Muscle of arm (tissue), 14 donors: ENCODE measurements at places on chromosomes 16 and 17. TPM values are rescaled to one million over a fixed set of nuclear protein-coding genes. Genes with fewer than 3 reads are reported as not detected.

GRCh38 chr16:50372611-50373344 is 4.0 kb upstream of the BRD7 start:
- DNase-seq: no peak

GRCh38 chr17:55601874-55602364 is 90.7 kb upstream of the SMIM36 start:
- no peak for DNase-seq

Gene FAM171A2
- 78.9 TPM for polyA plus RNA-seq

DNA sequence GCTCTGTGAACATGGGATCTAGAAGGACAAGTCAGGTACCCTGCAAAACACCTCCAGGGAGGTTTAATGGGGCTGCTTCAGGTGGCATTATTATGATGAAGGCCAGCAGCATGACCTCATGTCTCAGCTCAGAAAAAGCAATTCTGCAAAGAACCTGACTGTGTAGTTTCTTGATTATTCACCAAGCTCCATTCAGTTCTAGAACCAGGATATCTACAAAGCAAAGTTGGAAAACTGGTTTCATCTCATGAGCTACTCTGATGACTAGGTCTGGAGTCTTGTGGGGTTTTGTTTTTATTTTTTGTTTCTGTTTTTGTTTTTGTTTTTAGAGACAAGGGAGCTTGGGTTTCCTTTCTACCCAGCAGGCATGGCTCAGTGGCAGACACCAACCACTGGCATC is 19.0 kb upstream of the LRRC37A3 start:
- DNase-seq: no peak

DNA sequence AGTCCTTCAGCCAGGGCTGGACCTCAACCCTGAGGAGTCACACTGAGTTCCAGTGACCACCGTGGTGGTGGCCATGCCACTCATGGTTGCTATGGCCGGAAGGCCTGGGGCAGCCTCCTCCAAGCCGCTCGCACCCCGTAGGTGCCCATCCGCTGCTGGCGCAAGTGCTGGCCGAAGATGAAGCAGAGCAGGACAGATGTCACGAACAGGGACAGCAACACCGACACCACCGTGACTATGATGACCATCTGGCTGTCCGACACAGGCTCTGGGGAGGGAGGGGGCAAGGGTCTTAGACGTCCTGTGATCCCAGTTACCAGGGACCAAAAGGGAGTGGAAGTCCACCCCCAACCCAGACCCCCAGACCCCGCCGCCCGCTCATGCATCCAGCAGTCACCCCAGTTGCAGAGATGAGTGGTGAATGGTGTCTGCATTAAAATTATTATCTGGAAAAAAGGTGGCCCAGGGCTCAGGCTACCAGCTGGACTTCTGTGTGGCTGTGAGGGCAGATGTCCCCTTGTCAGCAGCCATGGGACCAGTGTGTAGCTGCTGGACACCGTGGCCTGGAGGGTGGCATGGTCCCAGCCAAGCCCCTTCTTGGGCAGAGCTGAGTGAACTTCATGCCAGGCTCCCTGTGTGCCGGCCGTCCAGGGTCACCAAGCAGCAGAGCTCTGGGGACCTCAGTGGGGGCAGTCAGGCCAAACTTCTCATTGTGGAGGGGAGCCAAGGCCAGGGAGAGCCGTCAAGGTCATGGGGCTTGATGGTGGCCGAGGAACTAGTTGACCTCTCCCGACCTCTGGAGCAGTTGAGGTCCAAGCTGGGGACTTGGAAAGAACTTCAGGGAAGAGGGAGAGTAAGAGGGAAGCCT is 4.7 kb downstream of the PRR29 start:
- no peak for DNase-seq

GRCh38 chr17:43468691-43469139 is 15.1 kb upstream of the DHX8 start:
- DNase-seq: no peak

DNA sequence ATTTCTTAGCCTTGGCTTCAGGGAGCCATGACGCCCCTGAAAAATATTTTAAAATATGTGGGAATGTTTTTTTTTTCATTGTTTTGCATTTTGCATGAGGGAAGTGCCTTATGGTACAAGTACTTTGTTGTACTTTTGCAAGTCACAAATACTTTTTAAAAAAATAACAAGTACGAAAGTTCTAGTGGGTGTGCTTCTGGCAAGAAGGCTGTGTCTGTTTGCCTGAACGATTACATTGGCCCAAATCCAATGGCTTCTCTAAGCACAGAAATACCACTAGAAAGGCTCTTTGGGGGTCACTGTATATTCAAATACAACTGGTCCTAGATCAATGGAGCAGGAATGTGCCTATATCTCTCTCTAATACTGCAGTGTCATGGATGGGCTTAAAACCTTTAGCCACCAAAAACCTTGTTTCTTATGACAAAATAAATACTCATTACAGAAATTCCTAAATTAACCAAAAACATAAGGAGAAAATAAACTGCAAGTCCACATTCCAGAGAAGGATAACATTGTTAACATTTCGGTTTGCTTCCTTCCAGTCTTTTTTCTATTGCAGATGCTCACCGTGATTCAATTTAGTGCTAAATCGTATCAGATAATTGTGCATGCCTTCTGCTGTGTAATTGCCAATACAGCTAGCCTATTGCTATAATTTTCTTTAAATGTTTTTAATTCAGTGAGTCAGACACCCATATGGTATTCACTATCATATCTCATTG is 97.4 kb downstream of the VAT1L start:
- no peak for DNase-seq

Gene SCARF1
- polyA plus RNA-seq: 8.1 TPM

Gene PRSS53
- 1.8 TPM for polyA plus RNA-seq

- no peak for DNase-seq
Measured at GRCh38 chr17:50781167-50781566, 13.8 kb upstream of the ANKRD40CL start.

- peak; percentile 52 for DNase-seq
Measured at GRCh38 chr17:45293413-45294211, 23.2 kb downstream of the MAP3K14 start.

Gene MMP15
- polyA plus RNA-seq: 20.5 TPM

- no peak for DNase-seq
Measured at GRCh38 chr17:8056976-8057625, 18.2 kb downstream of the ALOX15B start.

Gene CD79B
- 2.5 TPM for polyA plus RNA-seq

Gene WFIKKN1
- not detected for polyA plus RNA-seq

- DNase-seq: no peak
Measured at GRCh38 chr17:19904412-19904811, 36.7 kb upstream of the ULK2 start.

DNA sequence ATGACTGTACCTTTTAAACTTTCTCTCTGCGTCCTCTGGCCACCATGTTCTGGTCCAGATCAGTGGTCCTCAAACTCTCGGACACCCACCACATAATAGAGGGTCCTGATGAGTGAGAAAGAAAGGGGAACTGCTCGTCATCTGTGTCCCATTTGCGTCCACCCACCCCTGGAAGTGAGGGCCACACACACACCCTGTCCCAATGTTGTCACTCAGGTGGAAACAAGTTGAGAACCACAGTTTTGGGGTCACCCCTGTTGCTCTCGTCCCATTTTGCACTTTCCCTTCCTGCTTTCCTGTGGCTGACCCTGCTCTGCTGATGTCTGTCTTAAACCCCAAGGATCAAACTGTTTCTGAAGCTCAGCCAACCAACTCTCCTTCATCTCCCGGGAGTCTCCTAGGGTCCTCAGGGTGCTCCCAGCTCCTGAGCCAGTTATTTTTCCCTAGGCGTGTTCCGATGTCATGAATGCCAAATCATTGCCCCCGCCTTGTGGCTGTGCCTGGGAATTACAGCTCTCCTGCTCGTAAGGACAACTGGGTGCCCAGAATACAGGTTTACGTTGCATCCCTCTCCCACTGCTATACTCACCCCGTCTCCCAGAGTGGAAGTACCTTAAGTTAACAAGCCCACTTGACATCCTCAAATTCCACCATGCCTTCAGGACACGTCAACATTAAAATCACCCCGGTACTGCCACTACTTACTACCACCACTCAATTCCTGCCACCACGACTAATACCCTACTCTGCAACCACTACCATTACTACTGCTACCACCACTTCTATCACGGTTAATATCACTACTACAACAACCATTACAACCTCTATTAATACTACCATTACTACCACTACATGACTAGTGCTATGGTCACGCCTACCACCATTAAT is 26.0 kb upstream of the HNF1B start:
- DNase-seq: no peak

Gene KRT14
- 229 TPM for polyA plus RNA-seq

Gene CTRL
- polyA plus RNA-seq: 5.8 TPM

- DNase-seq: no peak
Measured at GRCh38 chr16:5216441-5217080, 119.0 kb upstream of the EEF2KMT start.

Gene SEPTIN1
- polyA plus RNA-seq: 3.8 TPM

DNA sequence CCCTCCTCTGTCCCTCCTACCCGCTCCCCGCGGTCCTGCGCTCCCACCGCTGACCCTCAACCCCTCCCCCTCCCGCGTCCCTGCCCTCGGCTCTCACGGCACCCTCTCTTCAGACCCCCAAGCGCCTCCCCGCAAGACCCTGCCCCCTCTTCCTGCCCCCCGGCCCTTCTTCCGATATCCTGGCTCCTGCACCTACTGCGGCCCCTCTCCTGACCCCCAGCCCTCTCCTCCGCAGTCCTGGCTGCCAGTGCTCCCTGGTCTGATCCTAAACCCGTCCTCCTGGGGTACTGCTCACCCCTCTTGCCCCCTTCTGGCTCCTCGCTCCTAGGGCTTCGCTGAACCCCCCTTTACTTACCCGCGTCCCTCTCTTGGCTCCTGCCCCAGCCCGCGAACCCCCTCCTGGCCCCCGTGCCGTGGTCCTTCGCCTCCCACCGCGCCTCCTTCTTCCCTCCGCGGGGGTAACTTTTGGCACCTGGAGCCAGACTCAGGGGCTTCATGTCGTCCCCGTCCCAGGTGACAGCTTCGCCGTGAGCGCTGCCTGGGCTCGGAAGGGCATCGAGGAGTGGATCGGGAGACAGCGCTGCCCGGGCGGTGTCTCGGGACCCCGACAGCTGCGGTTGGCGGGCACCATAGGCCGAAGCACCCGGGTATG is 839 bp downstream of the NKD1 start:
- DNase-seq: no peak

GRCh38 chr17:57599271-57600045 is 145.6 kb downstream of the CCDC182 start:
- DNase-seq: no peak

Gene BICDL2
- polyA plus RNA-seq: not detected

Gene STH
- polyA plus RNA-seq: not detected

- no peak for DNase-seq
Measured at GRCh38 chr17:6374761-6375312, 60.1 kb downstream of the AIPL1 start.

Gene KRTAP9-7
- polyA plus RNA-seq: not detected

GRCh38 chr17:77011173-77012011 is 129.4 kb upstream of the SEC14L1 start:
- no peak for DNase-seq

DNA sequence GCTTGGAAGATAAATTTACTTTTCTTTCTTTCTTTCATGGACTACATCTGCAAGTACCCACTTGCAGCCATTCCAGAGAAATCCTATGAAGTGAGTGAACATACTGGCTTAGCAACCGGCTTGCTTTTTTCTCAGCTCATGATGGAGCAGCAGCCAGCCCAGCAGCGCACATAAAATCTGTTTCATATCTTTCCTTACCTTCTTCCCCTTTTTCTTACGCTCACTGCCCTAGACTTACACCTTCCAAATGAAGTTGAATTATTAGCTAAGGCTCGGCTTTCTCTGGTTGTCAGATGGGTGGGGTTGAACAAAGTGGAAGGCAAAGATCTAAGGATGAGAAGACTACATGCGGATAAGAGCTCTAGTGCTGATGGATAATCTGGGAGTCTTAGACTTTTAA is 13.9 kb upstream of the ABCA8 start:
- DNase-seq: no peak

DNA sequence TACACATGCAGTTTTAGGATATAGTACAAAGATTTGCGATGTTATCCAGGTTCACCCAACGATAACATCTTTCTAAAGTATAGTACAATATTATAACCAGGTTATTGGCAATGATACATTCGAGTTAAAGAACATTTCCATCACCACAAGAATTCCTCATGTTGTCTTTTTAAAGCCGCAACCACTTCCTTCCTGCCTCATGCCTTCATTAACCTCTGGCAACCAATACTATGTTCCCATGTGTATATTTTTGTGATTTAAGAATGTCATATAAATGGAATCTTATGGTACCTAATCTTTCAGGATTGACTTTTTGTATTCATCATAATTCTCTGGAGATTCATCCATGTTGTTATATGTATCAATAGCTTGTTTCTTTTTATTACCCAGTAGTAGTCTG is 1183.2 kb downstream of the CDH11 start:
- no peak for DNase-seq

GRCh38 chr16:69190598-69190997 is 3.6 kb downstream of the SNTB2 start:
- DNase-seq: no peak

Gene MEFV
- polyA plus RNA-seq: 1.3 TPM
